Heart left ventricle (tissue), 16 donors: ENCODE measurements at places on chromosomes 16 and 17. TPM values are rescaled to one million over a fixed set of nuclear protein-coding genes. Genes with fewer than 3 reads are reported as not detected.

DNA sequence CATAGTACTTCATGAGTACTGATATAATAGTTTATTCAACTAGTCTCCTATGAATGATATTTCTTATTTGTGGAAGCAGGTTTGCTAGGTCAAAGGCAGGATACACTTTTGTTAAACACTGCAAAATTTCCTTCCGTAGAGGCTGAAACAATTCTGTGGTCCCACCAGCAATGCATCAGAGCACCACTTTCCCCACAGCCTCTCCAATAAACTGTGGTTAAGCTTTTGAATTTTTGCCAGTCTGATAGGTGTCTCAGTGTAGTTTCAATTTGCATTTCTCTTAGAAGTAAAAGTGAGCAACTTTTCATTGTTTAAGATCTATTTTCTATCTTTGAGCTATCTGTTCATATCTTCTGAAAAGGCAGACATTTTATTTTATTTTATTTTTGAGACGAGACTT, 36.4 kb upstream of the CORO6 start:
- H3K27me3 ChIP-seq = no peaks in the 10 kb centered on the region
- peaks cover 33% of the 10 kb centered on the region for H3K4me1 ChIP-seq
- no peak overlapping the region for H3K4me3 ChIP-seq
- no peak overlapping the region for H3K27ac ChIP-seq
- peaks cover 59% of the 10 kb centered on the region for H3K36me3 ChIP-seq

- no peaks in the 10 kb centered on the region for H3K27me3 ChIP-seq
- no peak for DNase-seq
- H3K36me3 ChIP-seq = no peaks in the 10 kb centered on the region
- peaks cover 74% of the 10 kb centered on the region for H3K4me1 ChIP-seq
- no peak overlapping the region for H3K4me3 ChIP-seq
Measured at GRCh38 chr16:8957063-8957397, 6.7 kb downstream of the USP7 start.

GRCh38 chr16:11687601-11688519, 19.6 kb downstream of the SNN start:
- DNase-seq = no peak
- peaks cover 27% of the 10 kb centered on the region for H3K4me1 ChIP-seq
- no peaks in the 10 kb centered on the region for H3K27me3 ChIP-seq
- peaks cover 86% of the 10 kb centered on the region for H3K36me3 ChIP-seq
- H3K27ac ChIP-seq = no peak overlapping the region

Gene PHOSPHO1
- 0.35 TPM for total RNA-seq

DNA sequence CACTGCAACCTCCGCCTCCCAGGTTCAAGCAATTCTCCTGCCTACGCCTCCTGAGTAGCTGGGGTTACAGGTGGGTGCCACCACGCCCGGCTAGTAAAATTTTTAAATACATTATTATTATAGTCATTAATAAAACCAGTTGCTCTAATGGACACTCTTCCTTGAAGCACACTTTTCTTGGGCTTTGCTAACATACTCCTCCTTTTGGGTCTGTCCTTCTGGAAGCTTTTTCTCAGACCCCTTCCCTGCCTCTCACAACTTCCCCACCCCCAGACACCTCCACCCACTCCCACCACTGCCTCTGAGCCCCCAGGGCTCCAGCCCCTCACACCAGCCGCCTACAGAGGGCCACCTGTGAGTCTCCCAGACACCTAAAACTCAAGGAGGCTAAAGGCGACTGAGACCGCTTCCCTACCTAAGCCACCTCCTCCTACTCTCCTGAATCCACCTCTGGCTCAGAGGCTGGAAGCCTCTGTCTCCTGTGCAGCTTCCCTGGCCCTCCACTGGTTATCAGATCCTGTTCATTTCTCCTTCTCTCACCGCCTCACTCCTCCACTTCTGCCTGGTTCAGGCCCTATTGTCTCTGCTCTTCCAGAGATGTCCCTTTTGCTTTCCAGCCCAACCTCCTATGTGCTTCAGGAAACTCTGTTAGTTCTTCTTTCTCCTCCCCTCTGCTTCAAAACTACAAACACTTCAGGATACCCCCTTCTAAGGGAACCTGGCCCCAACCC, 2.1 kb upstream of the CUEDC1 start:
- H3K4me1 ChIP-seq = peaks cover 28% of the 10 kb centered on the region
- H3K27me3 ChIP-seq = no peaks in the 10 kb centered on the region
- peak; percentile 8 for DNase-seq
- no peaks in the 10 kb centered on the region for H3K36me3 ChIP-seq
- H3K4me3 ChIP-seq = no peak overlapping the region

DNA sequence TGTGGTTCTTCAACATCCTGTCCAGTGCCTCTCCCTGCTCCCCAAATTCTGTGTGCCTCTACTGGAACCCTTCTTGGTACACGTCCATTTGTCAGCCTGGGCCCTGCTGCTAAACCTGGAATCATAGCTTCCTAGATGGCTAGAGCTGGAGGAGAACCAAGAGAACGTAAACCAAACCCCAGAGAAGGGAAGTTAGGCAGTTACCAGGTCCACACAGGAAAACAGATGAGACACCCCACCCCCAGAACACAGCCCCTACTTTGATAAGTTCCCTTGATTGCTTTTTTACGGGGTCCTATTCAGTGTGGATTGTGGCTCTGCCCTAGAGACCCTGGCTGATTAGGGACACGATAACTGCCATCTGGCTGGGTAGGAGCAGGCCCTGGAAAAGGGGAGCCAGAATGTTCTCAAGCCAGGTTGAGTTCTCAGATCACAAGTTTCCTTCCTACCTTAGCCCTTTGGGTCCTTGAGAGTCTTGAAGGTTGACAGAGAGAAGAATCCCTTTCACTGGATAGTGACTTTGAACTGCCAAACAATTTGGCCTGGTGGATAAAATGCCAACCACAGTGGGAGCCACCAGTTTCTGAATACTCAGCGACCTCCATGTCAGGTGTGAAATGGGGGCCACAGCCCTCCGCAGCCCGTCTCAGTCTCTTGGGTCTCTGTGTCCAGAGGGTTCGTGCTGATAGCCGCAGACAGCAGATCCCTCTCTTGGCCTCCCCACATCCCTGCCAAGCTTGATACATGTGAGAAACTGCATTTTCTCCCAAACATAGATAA, 7.9 kb downstream of the TBX4 start:
- no peak overlapping the region for H3K4me3 ChIP-seq
- no peaks in the 10 kb centered on the region for H3K36me3 ChIP-seq
- peaks cover 53% of the 10 kb centered on the region for H3K27me3 ChIP-seq
- no peak for DNase-seq
- H3K27ac ChIP-seq = no peak overlapping the region
- peaks cover 7% of the 10 kb centered on the region for H3K4me1 ChIP-seq

DNA sequence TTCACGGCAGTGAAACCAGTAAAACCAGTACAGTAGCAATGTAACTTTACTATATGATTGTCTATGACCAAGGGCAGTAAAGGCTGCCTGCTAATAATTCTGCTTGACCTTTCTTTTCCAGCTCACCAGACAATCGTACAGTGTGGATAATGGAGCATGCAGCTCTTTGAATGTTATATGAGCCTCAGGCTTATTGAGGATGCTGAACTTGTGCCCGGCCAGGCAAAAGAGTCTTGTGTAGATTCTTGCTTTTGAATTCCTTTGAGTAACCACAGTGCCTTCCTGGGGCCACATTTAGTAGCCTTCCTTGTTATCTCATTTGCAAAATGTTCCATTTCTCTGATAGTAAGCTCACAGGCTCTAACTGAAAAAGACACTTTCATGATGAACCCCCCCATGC, 131.8 kb downstream of the CDH11 start:
- no peaks in the 10 kb centered on the region for H3K27me3 ChIP-seq
- H3K27ac ChIP-seq = no peak overlapping the region
- H3K4me3 ChIP-seq = no peak overlapping the region

DNA sequence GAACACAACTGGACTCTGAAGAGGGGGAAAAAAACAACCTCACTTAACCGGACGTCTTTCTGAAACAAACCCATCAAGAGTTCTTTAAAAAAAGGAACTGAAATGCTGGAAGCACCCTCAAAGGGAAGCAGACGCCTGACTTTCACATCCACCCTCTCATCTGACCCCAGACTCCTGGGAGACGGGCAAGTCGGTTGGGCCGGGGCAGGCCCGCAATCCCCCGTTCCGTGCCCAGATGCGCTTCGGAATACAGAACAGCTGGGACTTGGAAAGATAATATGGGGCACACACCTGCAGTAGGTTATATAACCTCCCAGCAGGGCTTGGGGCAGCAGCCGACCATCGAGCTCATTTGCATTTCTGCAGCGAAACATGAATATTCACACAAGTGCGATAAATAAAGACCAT, 3.7 kb downstream of the ARHGAP27 start:
- H3K36me3 ChIP-seq = no peaks in the 10 kb centered on the region
- peaks cover 27% of the 10 kb centered on the region for H3K27me3 ChIP-seq
- DNase-seq = no peak
- no peak overlapping the region for H3K4me3 ChIP-seq
- H3K27ac ChIP-seq = no peak overlapping the region

DNA sequence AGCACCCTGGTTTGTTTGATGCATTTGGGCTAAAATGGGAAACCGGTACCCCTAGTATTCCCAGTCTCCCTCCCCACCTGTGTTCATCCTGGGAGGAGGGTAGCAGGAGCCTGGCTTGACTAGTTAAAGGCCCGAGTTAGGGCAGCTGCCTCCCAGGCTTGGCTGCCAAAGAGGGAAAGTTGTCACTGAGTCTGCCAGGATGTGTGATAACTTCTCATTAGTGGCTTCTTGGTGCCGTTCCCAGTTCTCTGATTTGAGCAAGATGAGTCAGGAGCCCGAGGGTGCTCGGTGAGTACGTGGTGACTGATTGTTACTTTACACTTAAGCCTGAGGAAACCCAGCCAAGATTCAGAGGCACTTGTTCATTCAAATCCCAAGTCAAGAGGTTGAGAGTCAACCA, 2.5 kb downstream of the KRT32 start:
- no peak overlapping the region for H3K4me3 ChIP-seq
- peak; percentile 85 for DNase-seq
- no peak overlapping the region for H3K27ac ChIP-seq
- no peaks in the 10 kb centered on the region for H3K36me3 ChIP-seq

Gene NDRG4
- 1,429 TPM for total RNA-seq

- peaks cover 3% of the 10 kb centered on the region for H3K4me1 ChIP-seq
- no peaks in the 10 kb centered on the region for H3K36me3 ChIP-seq
- no peak overlapping the region for H3K4me3 ChIP-seq
- H3K27me3 ChIP-seq = no peaks in the 10 kb centered on the region
- H3K27ac ChIP-seq = no peak overlapping the region
Measured at GRCh38 chr17:60888812-60889709, 211.4 kb downstream of the BCAS3 start.

DNA sequence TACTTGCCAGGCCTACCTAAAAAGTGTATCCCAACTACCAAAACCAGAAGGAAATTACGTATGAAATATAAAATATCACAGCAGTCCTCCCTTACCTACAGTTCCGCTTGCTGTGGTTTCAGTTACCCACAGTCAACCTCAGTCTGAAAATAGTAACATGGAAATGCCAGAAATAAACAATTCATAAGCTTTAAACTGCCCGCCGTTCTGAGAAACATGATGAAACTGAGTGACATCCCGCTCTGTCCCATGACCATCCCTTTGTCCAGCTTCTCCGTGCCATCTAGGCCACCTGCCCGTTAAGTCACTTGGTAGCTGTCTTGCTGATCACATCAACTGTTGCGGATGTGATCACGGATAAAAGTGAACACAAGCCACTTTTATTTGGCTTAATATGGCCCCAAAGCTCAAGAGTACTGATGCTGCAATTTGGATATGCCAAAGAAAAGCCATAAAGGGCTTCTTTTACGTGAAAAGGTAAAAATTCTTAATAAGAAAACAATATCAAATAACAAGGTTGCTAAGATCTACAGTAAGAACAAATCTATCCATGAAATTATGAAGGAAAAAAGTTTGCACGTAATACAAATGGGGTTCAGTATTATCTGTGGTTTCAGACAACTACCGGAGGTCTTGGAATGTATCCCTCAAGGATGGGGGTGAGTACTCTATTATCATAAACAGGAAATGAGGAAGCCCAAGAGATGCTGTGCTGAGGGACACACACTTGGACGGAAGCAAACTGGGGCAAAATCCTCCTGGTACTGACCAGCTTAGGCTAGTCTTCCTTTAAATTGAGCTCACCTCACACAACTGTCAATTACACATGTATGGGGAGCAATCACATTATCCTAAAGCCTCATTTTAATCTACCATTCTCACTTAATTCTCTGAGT, 8.2 kb downstream of the USP22 start:
- peaks cover 71% of the 10 kb centered on the region for H3K4me1 ChIP-seq
- peak overlapping the region; percentile 4 for H3K4me3 ChIP-seq
- peak overlapping the region; percentile 39 for H3K27ac ChIP-seq
- DNase-seq = no peak
- peaks cover 4% of the 10 kb centered on the region for H3K36me3 ChIP-seq

Gene ACTG1
- 412 TPM for total RNA-seq

Gene PPY
- total RNA-seq = not detected
